Stimulated activated CD8-positive, alpha-beta memory T cell treated with anti-CD3 and anti-CD28 coated beads, Interleukin-15, amount 100 ng/mL, for 48 hours (primary cell): ENCODE measurements at places on chromosomes 2 and 18.

GRCh38 chr2:134446383-134447017, 192.6 kb downstream of the MGAT5 start:
- no peak for DNase-seq

GRCh38 chr2:25105336-25106085, 62.9 kb downstream of the POMC start:
- DNase-seq, result no peak

DNA sequence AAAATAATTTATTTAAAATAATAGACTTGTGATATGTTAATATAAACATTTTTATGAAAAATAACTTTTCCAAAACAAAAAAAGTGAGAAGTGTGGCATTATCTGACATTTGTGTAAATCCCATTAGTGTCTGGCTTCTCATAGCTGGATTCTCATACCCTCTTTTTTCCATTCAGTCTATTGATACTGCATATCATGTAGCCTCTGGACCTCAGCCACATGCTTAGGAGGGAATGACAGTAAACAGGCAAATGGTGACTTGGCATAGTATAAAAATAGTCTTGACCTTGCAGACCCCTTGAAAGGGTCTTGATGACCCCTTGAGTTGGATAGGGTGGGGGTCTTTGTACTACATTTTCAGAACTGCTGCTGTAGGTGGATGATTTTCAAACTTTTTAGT, 29.2 kb downstream of the GALNT1 start:
- no peak for DNase-seq

DNA sequence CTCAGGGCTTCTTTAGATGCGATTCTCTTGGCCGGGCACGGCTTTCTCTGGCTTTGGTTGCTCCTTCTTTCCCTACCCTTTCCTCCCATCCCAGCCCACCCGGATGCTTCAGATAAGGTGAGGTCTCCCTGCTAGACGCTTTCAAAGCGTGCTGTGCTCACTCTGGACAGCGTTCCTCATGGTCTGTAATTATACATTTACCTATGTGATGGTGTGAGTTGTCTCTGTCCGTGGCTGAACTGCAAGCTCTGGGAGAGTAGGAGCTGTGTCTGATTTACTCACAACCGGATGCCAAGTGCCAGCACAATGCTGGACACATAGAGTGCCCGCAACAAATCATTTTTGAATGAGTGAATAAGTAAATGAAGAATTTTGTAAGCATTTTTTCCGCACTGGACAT, 26.8 kb upstream of the PNPT1 start:
- DNase-seq, result no peak
